SIG-M5 (cell line): ENCODE measurements at places on chromosomes 12 and 14.

- DNase-seq = no peak
These were observed 8.6 kb downstream of the RPH3A start for GRCh38 chr12:112800183-112800582.

- no peak for DNase-seq
These were observed 820 bp downstream of the BICDL1 start for GRCh38 chr12:119989731-119990381.

GRCh38 chr14:67166450-67166853 lies 22.8 kb upstream of the GARIN2 start:
- no peak for DNase-seq

DNA sequence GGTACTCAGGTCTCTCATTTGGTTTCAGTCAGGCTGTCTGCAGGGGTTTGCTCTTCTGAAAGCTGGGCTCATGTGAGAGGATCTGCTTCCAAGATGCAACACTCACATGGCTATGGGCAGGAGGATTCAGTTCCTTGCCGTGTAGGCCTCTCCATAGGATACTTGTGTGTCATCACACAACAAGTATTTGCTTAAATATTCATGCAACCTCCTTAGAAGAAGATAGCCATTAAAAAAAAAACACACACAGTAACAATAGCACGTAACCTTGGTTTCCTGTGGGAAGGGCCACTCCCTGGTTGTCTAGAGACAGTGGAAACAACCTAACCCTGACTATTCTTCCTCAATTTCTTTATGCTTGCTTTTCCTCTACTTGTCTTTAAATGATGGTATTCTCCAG lies 31.8 kb upstream of the CLEC4E start:
- DNase-seq = no peak

DNA sequence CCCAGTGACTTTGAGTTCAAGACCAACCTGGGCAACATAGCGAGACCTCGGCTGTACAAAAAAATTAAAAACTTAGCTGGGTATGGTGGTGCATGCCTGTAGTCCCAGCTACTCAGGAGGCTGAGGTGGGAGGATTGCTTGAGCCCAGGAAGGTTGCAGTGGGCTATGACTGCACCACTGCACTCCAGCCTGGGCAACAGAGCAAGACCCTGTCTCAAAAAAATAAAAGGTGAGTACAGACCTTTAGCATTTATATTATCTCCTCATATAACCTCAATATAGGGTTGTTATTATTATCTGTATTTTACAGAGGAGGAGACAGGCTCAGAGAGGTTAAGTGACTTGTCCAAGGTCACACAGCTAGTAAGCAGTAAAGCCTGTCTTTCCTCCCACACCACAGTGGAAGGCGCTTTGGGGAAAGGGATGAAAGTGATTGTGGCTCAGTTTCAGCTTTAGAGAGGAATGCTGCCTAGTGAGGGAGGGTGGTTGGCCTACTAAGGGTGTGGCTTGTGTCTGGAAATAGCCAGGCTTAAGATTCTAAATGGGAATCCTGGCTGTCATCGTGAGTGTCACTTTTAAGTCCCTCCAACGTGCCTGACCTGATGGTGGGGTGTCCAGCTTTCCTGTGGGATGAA lies 7.2 kb downstream of the TPCN1 start:
- no peak for DNase-seq
